Endodermal cell (in vitro differentiated cells): ENCODE measurements at places on chromosomes 4 and X. TPM values are rescaled to one million over a fixed set of nuclear protein-coding genes. Genes with fewer than 3 reads are reported as not detected.
A peak's percentile ranks its signal among the peaks of the same experiment; 100 is the strongest.

GRCh38 chrX:118976599-118977340 lies 2.4 kb downstream of the LONRF3 start:
- no peak overlapping the region for H3K27ac ChIP-seq
- peaks cover 66% of the 10 kb centered on the region for H3K27me3 ChIP-seq
- no peak overlapping the region for H3K4me3 ChIP-seq
- DNase-seq = peak; percentile 54
- no peaks in the 10 kb centered on the region for H3K36me3 ChIP-seq

GRCh38 chr4:41430792-41431191 lies 107.2 kb upstream of the LIMCH1 start:
- peaks cover 13% of the 10 kb centered on the region for H3K4me1 ChIP-seq
- H3K4me3 ChIP-seq = no peak overlapping the region
- peaks cover 8% of the 10 kb centered on the region for H3K27me3 ChIP-seq
- DNase-seq = no peak

- H3K4me1 ChIP-seq = no peaks in the 10 kb centered on the region
- no peak overlapping the region for H3K27ac ChIP-seq
- no peak for DNase-seq
- H3K36me3 ChIP-seq = no peaks in the 10 kb centered on the region
- H3K4me3 ChIP-seq = no peak overlapping the region
- H3K27me3 ChIP-seq = no peaks in the 10 kb centered on the region
These were observed 102.6 kb downstream of the HS6ST2 start for GRCh38 chrX:132855780-132856341.

DNA sequence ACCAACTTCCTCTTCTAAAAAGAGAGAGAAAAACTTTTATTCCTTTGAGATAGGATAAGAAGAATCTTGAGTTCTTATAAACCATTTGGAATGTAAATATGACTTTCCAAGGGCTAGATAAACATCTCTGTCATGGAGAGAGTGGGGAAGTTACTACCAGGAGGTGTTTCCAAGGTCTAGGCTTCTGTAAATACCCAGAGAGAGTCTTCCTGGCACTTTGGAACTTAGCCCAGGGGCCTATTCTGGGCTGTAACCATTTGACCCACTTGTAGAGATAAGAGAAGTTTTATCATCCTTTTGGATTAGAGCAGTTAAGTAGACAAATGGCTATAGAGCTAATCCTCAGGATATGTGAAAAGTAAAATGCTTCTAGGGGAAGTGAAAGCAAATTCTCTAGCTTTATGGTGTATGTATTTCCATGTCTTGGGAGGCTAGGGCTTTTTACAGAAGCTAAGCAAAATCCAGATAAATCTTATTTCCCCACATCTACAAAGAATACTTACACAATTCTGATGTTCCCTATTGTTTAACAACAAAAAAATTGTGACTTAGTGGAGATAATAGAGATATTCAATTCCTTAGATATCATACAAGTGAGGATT lies 51.1 kb downstream of the MCUB start:
- DNase-seq = no peak
- no peaks in the 10 kb centered on the region for H3K4me1 ChIP-seq
- H3K27me3 ChIP-seq = peaks cover 10% of the 10 kb centered on the region
- no peak overlapping the region for H3K27ac ChIP-seq
- H3K4me3 ChIP-seq = no peak overlapping the region
- no peaks in the 10 kb centered on the region for H3K36me3 ChIP-seq

DNA sequence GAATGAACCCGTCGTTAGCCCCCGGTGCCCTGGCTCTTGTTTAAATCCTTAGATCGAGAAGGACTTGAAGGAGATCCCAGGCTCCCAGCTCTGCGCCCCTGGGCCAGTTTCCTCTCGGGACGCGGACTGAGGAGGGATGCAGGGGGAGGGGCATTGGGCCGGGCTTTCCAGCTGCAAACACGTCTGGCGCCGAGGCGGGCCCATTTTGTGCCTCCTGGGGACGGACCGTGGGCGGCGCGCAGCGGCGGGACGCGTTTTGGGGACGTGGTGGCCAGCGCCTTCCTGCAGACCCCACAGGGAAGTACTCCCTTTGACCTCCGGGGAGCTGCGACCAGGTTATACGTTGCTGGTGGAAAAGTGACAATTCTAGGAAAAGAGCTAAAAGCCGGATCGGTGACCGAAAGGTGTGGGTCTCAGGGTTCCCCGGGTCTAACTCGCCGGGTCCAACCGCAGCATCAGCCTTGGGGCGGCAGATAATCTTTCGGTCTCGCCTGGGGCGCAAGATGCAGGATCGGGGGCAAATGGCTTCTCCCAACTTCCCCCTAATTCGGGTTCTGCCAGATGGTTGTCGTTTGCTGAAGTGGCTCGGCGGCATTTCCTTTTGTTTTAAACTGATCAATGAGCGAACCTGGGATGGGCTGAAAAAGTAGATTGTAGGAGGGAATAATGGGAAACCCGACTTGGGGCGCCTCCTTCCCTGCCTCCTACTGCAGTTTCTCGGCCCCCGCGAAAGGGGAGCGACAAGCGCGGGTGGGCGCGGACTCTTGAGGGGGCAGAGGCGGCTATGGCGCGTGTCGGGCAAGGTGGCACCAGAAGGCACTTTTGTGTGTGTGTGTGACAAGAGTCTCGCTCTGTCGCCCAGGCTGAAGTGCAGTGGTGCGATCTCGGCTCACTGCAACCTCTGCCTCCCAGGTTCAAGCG lies 2.9 kb downstream of the PDGFRA start:
- H3K27me3 ChIP-seq = peaks cover 64% of the 10 kb centered on the region
- DNase-seq = peak; percentile 76
- peaks cover 4% of the 10 kb centered on the region for H3K4me1 ChIP-seq
- H3K27ac ChIP-seq = no peak overlapping the region
- H3K36me3 ChIP-seq = no peaks in the 10 kb centered on the region

DNA sequence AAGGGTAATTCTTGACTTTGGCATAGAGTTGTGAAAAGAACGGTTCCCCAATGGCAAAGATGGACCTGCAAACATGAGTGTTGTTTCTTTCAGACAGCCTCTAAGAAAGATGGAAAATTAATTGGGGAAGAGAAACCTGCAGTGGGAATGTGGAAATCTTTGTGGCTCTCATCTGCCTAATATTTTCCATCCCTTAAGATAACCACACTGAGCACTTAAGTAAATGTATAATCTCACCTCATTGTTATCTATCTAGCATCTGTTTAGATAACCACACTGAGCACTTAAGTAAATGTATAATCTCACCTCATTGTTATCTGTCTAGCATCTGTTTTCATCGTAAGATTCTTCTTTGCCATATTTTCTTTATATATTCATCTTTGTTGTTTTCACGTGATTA lies 149.3 kb downstream of the NWD2 start:
- H3K4me1 ChIP-seq = peaks cover 3% of the 10 kb centered on the region
- H3K36me3 ChIP-seq = no peaks in the 10 kb centered on the region
- H3K27ac ChIP-seq = no peak overlapping the region
- no peak overlapping the region for H3K4me3 ChIP-seq

The TCEAL5 gene
- total RNA-seq = 4.2 to 8.4 TPM (median 4.4 TPM) in 3 replicates
